ENCODE measurements at places on chromosomes 3 and 15. TPM values are rescaled to one million over a fixed set of nuclear protein-coding genes. Genes with fewer than 3 reads are reported as not detected.

Gene ALPK3
- total RNA-seq = 292 TPM

Gene LEKR1
- total RNA-seq = 0.20 TPM

Gene LDHAL6B
- total RNA-seq = not detected

Gene CCDC13
- total RNA-seq = 1.4 TPM

Gene CILP
- 49.9 TPM for total RNA-seq

Gene GP9
- not detected for total RNA-seq

Gene VGLL3
- total RNA-seq = 9.5 TPM

Gene GOLGA8G
- total RNA-seq = not detected

Gene SEMA3B
- 1.7 TPM for total RNA-seq

Gene ANKRD63
- not detected for total RNA-seq

Gene CCR4
- total RNA-seq = not detected

Gene LMLN
- total RNA-seq = 4.2 TPM

Gene ACTC1
- 5.6 TPM for total RNA-seq

Gene CTXND1
- not detected for total RNA-seq

Gene KIF23
- 0.81 TPM for total RNA-seq

Gene GNAT1
- not detected for total RNA-seq

Gene MKRN2OS
- 0.95 TPM for total RNA-seq

Gene TMEM115
- total RNA-seq = 39.9 TPM

Gene IMPG2
- not detected for total RNA-seq

Gene PLSCR1
- 18.6 TPM for total RNA-seq

Gene ADGRG7
- total RNA-seq = 0.58 TPM

Gene SNX22
- 0.09 TPM for total RNA-seq

Gene TRIM69
- total RNA-seq = 19.1 TPM

Gene FBXW12
- total RNA-seq = not detected

Gene TPRG1
- 9.0 TPM for total RNA-seq

Gene INKA1
- 10.9 TPM for total RNA-seq

Gene GOLGA6D
- not detected for total RNA-seq
